ENCODE measurements at places on chromosomes 2 and 18. TPM values are rescaled to one million over a fixed set of nuclear protein-coding genes. Genes with fewer than 3 reads are reported as not detected.

Gene HOXD11
- polyA plus RNA-seq, result 3.7 TPM

Gene CENPA
- polyA plus RNA-seq, result 43.7 TPM

Gene ZBTB7C
- polyA plus RNA-seq, result 0.10 TPM

Gene UBXN2A
- polyA plus RNA-seq, result 13.7 TPM

Gene CMPK2
- 0.41 TPM for polyA plus RNA-seq

Gene PELI1
- 2.1 TPM for polyA plus RNA-seq

Gene PCARE
- polyA plus RNA-seq, result not detected

Gene IL1RN
- polyA plus RNA-seq, result 0.13 TPM

Gene SERPINB11
- not detected for polyA plus RNA-seq

Gene CXCR4
- 0.12 TPM for polyA plus RNA-seq

Gene EPAS1
- polyA plus RNA-seq, result 111 TPM

Gene TLX2
- polyA plus RNA-seq, result 0.58 TPM

Gene VWA3B
- polyA plus RNA-seq, result not detected

Gene EMILIN2
- 6.1 TPM for polyA plus RNA-seq

DNA sequence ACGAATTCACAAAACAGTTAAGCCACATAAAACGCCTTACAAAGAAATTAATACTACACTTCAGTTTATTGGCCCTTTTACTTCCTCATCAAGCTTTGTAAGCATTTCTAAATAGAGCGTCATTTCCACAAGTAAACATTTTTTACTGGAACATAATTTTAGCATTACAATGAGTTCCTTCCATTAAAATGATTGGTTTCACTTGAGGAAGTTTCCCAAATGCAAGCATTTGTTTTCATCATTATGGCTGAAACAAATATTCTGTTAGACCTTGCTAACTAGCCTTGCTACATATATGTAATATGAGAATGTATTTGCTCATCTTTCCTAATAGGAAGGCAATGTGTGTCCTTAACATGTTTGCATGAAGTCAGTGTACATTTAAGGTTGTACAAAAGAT, 579.1 kb downstream of the IRS1 start:
- DNase-seq, result no peak

GRCh38 chr2:27716301-27717069, 52.8 kb downstream of the SLC4A1AP start:
- no peak for DNase-seq

DNA sequence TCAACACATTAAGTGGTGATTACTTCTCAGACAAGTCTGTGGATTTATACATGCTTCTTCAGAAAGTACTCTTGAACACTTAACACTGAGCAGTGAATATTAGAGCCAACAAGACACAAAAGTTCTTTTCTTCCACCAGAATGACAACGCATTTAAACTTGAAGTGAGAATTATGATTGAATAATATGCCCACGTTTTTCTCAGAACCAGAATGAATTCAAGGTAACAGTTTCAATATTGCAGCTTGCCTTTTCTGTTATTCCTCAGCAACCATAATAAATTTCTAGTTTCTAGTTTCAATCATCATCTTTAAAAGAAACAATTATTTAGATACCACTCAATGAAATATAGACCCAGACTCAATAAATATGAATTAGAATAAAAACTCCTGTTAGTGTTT, 547.0 kb downstream of the NUP35 start:
- DNase-seq, result no peak

GRCh38 chr2:197145471-197146056, 165.0 kb downstream of the ANKRD44 start:
- DNase-seq, result no peak

GRCh38 chr2:208984376-208985090, 439.3 kb upstream of the MAP2 start:
- DNase-seq, result no peak

- DNase-seq, result no peak
Observed at GRCh38 chr2:240739797-240740196, 48.1 kb downstream of the AQP12A start.

GRCh38 chr2:196586511-196586991, 53.0 kb upstream of the CCDC150 start:
- peak; percentile 23 for DNase-seq

- no peak for DNase-seq
Observed at GRCh38 chr2:14189929-14190328, 442.6 kb upstream of the LRATD1 start.

DNA sequence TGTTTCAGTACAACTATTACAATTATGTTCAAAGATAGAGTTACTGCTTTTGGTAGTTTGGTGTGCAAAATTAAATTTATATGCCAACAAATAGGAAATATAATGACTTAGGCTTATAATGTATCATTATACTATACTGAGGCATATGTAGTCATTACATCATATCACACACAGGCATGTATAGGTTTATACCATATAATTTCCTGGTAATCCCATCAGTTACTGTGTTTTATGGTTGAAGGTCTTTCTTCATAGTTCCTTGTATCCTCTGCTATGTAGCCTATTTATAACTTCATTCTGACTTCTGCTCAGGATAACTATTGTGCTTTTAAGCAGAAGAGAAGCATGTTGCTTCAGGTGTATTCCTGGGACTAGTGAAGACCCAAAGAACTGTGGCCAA, 110.5 kb downstream of the ZNF407 start:
- no peak for DNase-seq

- no peak for DNase-seq
Observed at GRCh38 chr2:217394510-217395351, 534.9 kb upstream of the TNP1 start.

- peak; percentile 79 for DNase-seq
Observed at GRCh38 chr2:84495539-84496146, 20.7 kb upstream of the DNAH6 start.

DNA sequence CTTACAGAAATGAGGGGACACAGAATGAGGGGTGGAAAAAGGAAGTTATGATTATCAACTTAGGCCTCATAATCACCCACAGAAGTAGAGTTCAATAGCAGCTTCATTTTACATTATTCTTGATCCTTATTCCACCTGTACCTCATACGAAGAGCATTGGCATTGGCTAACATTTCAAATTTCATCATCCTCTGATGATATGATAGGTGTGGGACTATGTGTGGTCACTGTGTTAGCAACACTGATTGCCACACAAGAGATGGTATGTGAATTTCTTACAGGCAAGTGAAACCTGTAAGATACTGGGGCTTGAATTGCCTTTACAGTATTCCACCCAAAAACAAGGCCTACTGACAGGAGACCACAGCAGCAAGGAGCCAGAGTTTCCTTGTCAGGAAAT, 14.0 kb upstream of the HAT1 start:
- DNase-seq, result no peak

- no peak for DNase-seq
Observed at GRCh38 chr2:148770047-148770446, 105.0 kb upstream of the KIF5C start.

GRCh38 chr18:25818505-25818904, 271.9 kb downstream of the SS18 start:
- DNase-seq, result no peak

DNA sequence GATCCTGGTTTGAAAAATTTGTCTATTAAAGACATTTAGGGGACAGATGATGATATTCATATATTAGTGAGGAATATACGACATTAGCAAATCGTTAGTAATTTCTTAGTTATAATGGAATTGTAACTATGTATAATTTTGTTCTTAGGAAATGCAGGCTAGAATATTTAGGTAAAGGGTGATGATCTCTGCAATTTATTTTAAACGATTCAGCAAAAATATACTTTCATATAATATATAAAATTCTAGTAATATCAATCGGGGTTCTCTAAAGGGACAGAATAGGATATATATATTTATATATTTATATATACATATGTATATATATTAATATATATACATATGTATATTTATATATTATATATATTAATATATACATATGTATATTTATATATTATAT, 142.5 kb upstream of the DNAJC10 start:
- DNase-seq, result no peak

DNA sequence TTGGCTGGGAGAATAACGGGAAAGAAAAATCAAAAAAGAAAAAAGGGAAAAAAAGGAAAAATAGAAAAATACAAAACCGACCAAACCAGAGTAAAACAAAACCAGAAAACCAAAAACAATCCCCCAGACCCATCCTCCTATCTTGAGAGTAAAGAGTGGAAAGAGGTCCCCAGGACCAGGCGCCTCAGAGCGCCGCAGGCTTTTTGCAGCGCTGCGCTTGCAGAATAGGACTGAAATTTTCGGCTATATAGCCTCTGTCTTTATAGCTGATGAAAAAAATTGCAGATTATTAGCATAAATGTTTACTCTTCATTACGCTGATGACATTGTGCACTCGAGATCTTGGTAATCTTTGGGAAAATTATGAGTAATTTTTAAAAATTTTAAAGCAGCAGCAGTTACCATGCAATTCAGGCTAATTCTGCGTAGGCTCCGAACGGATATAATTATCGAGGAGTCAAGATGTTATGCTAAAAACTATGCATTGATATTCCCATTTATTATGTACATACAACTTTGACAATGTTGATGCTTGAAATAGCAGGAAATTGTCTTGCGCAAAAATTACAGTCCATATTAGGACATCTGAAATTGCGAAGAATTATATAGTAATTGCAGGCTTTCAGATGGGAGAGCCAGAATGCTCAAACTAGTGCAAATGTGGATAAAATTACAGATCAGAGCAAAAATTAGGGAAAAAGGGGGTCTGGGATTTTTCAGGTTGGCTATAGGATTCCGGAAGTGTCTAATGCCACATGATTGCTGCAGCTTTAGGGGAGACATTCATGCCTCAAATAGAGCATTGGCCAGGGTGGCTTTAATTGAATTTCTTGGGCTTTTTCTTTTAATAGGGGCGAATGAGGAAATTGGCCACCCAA, 8.3 kb downstream of the DLX1 start:
- no peak for DNase-seq

DNA sequence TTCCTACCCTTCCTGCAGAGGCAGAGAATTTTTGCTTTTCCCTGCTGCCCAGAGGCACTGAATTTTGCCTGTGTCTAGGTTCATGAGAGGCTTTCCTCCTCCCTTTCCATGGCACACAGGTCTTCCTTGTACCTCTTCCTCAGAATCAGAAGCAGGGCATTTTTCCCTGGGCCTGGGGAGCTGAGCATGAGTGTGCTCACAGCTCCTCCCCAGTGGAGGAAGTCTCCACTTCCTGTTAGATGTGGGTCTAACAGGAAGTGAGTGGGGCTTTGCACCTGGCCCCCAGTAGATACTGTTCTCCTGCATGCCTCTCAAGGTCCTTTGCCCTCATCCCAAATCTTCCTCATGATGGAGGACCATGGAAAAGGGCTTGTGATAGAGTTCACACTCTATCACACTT, 297.2 kb upstream of the FIGN start:
- no peak for DNase-seq

DNA sequence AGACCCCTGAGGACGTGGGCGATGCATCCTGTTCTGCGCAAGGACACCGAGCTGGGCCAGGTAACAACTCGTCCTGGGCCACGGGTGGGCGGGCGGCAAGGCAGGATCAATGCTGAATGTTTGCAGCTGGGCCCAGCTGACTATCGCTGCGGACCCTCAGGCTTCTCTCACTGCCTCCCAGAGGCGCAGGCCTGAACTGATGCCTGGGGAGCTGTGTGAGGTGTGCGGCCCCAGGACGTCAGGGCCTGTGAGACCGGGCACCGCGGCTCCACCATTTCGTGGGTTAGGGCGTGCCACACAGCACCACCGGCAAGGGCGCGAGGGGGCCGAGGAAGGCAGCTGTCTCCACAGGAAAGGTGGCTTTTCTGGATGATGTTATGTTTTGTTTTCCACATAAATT, 307.4 kb downstream of the NDUFA10 start:
- no peak for DNase-seq

DNA sequence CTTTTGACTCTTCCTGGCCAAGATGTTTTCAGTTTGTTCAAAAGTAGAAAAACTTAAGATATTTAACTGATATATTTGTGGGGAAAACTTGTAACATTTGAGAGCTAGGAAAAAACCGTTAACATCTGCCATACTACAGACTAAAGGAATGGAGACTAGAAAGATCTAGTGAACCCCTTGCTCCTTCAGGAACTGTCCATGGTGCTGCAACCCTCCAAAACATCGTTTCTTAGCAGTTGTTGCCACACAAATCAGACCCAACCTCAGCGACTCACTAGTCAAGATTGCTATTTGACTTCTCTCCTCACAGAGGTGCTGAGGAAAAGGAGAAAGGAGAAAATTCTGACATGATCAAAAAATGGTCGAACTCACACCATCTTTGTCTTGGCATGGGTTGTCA, 393.8 kb upstream of the LYPD1 start:
- no peak for DNase-seq
